Stimulated activated naive CD4-positive, alpha-beta T cell treated with Interleukin-2 at 50 U/mL for 16 hours (primary cell): ENCODE measurements at places on chromosomes 3 and 15.

- DNase-seq, result no peak
These were observed 736.9 kb downstream of the GBE1 start for GRCh38 chr3:81024560-81024959.

- DNase-seq, result no peak
These were observed 8.5 kb downstream of the CCR5AS start for GRCh38 chr3:46398186-46398955.

DNA sequence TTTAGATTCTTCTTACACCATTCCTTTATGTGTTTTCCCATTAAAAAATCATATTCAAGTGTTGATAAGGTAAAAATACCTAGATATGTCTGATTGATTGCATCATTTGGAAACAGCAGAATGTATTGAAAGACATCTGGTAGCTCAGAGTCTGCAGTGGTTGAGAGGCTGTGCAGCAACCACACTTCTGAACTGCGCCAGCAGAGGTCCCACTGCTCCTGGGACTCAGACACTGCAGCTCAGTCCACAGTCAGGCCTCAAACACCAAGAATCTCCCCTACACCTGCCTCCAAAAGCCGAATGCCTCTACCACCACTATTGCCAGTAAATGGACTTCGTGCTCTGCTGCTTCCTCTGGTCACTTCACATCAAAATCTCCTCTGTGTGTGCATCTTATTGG is 176.9 kb upstream of the LMCD1 start:
- DNase-seq, result peak; percentile 26

DNA sequence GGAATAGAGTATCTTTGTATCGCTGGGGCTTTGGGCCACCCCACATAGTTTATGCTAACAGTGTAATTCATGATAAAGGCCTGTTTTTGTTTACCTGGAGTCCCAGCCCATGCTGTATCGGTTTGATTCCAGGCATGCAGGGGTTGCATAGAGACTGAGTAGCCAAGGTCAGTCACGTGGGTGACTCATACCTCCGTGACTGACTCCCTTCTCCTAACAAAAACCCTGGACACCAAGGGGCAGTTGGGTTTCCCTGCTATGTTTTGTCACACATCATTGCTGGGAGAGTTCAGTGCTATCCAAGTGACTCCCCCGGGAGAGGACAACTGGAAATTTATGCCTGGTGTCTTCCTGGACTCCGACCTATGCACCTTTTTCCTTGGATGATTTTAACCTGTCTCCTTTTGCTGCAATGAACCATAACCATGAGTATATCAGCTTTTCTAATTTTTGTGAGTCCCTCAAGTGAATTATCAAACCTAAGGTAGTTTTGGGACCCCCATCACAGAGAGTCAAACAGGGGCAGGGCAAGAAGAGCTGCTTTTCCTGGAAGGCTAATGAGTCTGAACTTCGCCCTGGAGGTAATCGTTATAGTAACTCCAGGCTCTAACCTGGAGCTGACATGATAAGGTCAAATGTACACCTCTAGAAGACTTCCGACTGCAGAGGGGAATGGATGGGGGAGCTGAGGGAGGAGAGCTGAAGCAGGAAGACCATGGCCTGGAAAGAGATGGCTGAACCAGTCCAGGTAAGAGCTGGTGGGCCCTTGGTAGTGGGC is 57.0 kb downstream of the SRGAP3 start:
- no peak for DNase-seq

DNA sequence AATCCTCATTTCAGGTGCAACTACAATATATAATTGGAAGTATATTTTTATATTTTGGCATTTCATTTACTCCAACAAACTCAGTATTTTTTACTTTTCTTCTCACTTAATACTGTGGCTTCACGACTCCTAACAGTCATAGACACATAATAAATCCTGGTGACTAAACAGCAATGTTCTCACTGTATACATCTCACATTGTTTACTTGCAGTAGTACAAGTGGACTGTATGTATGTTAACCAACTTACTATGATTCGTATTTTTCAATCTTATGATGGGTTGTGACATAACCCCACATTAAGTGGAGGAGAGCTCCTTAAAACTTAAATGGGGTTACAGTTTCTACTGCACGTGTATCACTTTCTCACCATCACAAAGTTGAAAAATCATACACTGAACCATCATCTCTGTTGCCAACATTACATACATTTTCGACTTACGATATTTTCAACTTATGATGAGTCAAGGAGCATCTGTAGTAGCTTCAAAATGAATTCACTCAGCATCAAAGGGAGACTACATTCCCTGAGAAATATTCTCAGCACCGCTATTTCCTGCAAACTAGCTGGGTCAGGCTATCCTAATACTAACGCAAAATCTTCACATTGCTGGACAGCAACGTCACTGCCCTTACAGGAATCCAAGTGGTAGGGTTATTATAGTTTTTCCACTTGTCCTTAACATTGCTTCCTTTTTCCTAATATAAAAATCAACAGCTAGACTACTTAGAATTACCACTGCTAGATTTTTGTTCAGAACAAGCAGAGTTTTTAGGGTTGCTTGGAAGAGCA is 7.3 kb downstream of the ADAM10 start:
- no peak for DNase-seq

DNA sequence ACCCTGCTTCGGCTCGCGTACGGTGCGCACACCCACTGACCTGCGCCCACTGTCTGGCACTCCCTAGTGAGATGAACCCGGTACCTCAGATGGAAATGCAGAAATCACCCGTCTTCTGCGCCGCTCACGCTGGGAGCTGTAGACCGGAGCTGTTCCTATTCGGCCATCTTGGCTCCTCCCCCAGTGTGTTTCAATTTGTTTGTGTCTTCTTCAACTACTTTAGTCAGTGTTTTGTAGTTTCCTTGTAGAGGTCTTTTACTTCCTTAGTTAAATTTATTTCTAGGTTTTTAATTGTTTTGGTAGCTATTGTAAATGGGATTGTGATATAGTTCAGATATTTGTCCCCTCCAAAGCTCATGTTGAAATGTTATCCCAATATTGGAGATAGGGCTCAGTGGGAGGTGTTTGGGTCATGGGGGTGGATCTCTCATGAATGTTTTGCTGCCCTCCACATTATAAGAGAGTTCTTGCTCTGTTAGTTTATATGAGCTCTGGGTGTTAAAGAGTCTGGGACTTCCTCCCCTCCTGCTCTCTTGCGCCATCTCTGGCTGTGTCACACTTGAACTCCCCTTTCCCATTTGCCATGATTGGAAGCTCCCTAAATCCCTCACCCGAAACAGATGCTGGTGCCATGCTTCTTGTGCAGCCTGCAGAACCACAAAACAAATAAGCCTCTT is 304.4 kb downstream of the DOCK3 start:
- no peak for DNase-seq

GRCh38 chr15:37031198-37031597 is 69.2 kb downstream of the MEIS2 start:
- DNase-seq, result no peak

GRCh38 chr3:156676768-156677479 is 2.5 kb downstream of the TIPARP start:
- peak; percentile 14 for DNase-seq

- DNase-seq, result no peak
These were observed 41.9 kb downstream of the CCDC12 start for GRCh38 chr3:46934498-46935167.

DNA sequence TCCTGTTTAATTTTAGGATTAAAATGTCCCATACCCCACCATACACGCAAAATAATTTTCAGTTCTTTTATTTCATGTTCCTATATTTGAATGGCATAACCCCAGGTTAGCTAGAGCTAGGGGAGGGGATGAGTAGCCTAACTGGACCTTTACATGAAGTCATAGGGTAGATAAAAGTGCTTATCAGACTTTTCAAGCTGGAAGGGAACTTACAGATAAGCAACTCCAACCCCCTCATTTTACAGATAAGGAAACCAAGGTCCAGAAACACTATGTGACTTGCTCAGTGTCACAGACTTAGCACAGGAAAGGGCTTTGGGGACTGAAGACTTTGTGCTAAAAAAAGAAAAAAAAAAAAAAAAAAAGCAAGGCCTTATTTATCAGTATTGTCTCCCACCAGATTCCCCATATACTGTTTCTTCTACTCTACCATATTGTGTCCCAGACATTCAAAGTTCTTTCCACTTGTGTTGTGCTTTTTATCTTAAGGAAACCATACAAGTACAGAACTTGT is 10.6 kb upstream of the TNIK start:
- DNase-seq, result no peak

- no peak for DNase-seq
These were observed 225.6 kb upstream of the STRIT1 start for GRCh38 chr3:155519078-155519477.

DNA sequence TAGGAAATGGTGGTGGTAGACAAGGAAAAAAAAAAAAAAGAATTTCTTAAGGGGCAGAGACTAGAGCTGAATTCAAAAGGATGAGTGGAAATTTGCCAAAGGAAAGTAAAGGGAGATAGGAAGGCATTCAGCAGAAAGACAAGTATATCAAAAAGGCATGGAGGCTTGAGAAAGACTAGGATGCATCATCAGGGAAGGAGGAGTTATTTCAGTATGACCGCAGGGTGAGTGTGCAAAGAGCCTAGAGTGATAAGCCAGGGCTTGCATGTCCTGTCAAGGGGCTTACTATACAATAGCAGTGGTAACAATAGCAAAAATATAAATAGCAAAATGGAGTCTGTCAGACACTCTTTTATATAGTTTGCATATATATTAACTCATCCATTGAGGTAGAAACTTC is 112.0 kb downstream of the FRMD4B start:
- DNase-seq, result no peak

DNA sequence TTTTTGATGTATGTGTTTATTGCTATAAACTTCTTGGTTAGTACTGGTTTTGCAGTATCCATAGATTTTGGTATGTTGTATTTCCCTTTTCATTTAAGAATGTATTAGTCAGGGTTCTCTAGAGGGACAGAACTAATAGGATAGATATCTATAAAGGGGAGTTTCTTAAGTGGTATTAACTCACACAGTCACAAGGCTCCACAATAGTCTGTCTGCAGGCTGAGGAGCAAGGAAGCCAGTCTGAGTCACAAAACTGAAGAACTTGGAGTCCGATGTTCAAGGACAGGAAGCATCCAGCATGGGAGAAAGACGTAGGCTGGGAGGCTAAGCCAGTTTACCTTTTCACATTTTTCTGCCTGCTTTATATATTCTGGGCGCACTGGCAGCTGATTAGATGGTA is 8.4 kb downstream of the ARL6 start:
- DNase-seq, result no peak

GRCh38 chr15:101250873-101251829 is 697 bp downstream of the CHSY1 start:
- peak; percentile 65 for DNase-seq

DNA sequence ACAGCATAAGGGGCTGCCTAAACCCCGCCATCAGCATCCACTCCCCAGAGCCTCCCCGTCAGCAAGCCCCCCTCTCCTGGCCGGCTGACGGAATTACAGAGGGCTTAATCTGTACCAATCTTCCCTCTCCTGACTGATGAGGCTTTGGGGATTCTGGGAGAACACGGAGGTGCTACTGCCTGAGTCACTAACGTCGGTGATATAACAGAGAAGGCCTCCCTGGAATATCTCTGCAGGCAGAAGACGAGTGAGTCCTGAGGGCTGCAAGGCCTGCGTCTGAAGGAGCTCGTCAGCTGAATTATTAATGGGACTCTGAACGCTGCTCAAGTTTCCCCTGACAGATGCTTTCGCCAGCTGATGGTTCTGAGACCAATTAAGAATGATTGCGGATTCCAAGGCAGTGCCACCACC is 147.7 kb downstream of the XXYLT1 start:
- DNase-seq, result no peak

GRCh38 chr15:71386448-71387236 is 271.4 kb downstream of the THSD4 start:
- no peak for DNase-seq

- DNase-seq, result no peak
These were observed 930.2 kb upstream of the ALCAM start for GRCh38 chr3:104436506-104436905.

GRCh38 chr3:34301313-34301712 is 502.9 kb downstream of the PDCD6IP start:
- no peak for DNase-seq

GRCh38 chr3:183085634-183086390 is 13.5 kb downstream of the MCCC1 start:
- DNase-seq, result no peak

- no peak for DNase-seq
These were observed 184.0 kb upstream of the SATB1 start for GRCh38 chr3:18609187-18609586.
